ENCODE measurements at places on chromosomes 2 and 18.

DNA sequence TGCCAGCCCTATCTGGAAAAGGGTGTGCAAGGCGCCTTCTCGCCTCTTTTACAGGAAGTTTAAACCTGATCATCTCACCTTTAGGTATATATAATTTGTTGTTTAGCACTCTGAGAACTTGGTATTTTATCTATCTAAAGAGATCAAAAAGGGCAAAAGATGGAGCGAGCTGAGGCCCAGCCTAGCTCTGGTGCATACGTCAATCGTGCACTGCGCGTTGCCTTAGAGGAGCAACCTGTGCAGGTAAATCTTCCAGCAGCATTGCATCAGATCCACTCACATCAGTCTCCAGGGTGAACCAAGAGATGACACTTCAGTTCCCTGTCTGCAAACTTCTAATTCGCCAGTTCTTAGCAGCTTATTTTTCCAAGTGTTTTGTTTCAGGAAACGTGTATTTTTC is 15.4 kb downstream of the BCL11A start:
- no peak for DNase-seq

- no peak for DNase-seq
Observed at GRCh38 chr18:76710646-76711520, 111.5 kb upstream of the ZNF236 start.

DNA sequence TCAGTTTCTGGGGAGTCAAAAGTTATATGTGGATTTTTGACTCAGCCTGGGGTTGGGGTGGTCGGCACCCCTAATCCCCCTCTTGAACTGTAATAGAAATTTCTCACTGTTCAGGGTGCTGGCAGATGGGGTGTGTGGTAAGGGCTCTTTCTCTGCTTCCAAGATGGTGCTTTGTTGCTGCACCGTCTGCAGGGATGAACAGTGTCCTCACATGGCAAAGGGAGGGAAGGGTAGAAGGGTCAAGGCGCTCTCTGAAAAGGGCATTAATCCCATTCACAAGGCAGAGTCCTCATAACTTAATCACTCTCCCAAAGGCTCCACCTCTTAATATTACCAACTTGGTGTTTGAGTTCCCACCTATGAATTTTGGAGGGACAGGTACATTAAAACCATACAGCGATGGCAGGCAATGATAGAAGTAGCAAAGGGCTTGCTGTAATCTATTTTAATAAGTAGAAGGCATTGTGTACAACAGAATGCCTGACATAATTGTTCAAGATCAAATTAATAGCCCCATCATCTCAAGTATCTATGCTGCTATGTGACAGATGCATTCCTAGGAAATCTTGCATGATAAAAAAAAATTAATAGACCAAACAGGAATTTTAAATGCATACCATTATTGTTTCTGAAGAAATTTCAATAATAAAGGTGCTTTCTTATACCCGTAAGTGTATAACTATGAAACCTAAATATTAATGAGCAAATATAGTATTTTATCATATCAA is 28.1 kb downstream of the MMADHC start:
- DNase-seq = no peak

DNA sequence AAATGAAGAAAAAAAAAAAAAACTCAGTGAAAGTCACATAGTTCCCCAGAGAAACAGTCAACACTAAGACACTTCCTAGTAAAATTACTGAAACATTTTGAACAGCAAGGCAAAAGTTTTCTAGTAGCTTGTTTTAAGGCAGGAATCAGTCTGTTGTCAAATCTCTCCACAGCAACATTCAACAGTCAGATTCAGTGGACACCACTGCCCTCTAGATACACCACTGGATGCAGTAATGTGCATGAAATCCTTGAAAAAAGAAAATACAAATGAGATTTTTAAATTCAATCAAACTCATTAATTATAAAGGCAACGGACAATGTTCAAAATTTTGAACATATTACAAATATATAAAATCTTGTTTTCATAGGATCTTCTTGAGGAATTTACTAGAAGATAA is 46.4 kb downstream of the GRB14 start:
- no peak for DNase-seq

GRCh38 chr2:99609851-99610381 is 120.1 kb upstream of the REV1 start:
- DNase-seq = no peak

GRCh38 chr2:10906926-10907625 is 4.7 kb upstream of the KCNF1 start:
- no peak for DNase-seq

GRCh38 chr2:20781656-20782265 is 41.1 kb downstream of the LDAH start:
- peak; percentile 8 for DNase-seq

DNA sequence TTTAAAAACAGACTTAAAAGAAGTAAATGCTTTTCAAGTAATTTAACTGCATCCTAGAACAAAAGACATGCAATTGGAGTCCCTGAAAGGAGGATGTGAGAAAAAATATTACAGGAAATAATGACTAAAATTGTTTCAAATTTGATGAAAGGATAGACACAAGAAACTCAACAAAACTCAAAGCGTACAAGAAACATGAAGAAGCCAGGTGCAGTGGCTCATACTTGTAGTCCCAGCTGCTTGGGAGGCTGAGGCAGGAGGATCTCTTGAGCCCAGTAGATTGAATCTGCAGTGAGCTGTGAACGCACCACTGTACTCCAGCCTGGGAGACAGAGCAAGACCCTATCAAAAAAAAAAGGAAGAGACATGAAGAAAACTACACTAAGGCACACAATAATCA is 118.1 kb upstream of the SLC39A10 start:
- DNase-seq = no peak

GRCh38 chr2:186991766-186992417 is 142.9 kb upstream of the ZSWIM2 start:
- peak; percentile 30 for DNase-seq

DNA sequence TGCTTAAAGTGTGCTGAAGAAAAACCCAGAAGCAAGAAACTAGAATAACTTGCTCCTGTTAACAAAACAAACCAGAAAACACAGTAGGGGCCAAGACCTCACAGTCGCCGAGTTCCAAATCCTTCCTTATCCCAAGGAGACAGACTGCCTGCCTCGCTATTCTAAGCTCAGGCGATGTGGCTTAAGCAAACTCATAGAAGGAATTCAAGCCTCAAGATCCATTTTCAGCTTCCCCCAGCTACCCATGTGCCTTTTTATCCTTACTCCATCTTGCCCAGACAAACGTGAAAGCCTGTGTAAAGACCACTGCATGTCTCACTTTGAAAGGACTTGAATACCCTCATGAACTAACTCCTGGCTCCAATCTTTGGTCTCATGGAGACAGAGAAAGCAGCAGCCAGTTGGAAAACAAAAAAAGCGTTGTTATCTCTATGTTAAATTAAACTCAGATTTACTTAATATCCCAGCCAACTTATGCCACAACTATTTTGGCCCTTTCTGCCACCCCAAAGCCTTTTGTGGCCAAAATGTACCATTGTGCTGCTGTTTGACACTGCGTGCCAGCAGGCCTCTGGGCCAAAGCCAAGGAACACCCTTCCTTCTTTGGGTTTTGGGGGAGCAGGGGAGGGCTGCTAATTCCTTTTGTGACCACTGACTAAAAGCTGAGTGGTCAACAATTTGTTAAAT is 123.2 kb upstream of the FZD5 start:
- DNase-seq = peak; percentile 56

DNA sequence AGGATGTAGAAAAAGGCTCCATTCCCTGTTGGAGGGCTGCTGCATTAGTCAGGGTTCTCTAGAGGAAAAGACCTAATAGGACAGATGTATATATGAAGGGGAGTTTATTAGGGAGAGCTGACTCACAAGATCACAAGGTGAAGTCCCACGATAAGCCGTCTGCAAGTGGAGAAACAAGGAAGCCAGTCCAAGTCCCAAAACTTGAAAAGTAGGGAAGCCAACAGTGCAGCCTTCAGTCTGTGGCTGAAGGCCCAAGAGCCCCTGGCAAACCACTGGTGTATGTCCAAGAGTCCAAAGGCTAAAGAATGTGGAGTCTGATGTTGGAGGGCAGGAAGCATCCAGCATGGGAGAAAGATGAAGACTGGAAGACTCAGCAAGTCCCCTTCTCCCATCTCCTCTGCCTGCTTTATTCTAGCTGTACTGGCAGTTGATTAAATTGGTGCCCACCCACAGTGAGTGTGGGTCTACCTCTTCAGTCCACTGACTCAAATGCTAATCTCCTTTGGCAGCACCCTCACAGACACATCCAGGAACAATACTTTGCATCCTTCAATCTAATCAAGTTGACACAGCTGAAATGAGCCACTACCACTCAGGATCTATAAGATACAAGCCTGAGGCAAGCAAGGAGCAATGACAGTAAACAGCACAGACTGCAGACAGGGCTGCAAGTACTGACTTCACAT is 30.0 kb upstream of the ATG16L1 start:
- DNase-seq = no peak

- no peak for DNase-seq
Observed at GRCh38 chr2:66684289-66684688, 249.4 kb downstream of the MEIS1 start.

- DNase-seq = no peak
Observed at GRCh38 chr2:85930129-85931124, 41.6 kb upstream of the ST3GAL5 start.

GRCh38 chr2:47662552-47662951 is 120.4 kb upstream of the MSH6 start:
- DNase-seq = no peak

- DNase-seq = no peak
Observed at GRCh38 chr18:6955304-6955703, 162.3 kb downstream of the LAMA1 start.

GRCh38 chr2:128317181-128317898 is 1.3 kb downstream of the HS6ST1 start:
- DNase-seq = no peak

DNA sequence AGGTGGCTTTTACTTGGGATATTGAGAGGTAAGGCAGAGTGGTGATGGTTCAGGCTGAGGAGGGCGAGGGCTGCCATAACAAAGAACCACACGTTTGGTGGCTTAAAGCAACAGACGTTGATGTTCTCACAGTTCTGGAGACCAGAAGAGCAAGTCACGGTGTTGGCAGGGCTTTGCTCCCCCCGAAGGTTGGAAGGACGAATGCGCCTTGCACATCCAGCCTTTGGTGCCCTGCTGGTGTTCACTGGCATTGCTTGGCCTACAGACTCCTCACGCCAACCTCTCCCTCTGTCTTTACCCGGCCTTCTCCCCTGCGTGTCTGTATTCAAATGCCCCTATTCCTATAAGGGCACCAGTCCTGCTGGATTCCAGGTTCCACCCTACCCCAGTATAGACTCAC is 125.4 kb downstream of the TPO start:
- DNase-seq = peak; percentile 22

DNA sequence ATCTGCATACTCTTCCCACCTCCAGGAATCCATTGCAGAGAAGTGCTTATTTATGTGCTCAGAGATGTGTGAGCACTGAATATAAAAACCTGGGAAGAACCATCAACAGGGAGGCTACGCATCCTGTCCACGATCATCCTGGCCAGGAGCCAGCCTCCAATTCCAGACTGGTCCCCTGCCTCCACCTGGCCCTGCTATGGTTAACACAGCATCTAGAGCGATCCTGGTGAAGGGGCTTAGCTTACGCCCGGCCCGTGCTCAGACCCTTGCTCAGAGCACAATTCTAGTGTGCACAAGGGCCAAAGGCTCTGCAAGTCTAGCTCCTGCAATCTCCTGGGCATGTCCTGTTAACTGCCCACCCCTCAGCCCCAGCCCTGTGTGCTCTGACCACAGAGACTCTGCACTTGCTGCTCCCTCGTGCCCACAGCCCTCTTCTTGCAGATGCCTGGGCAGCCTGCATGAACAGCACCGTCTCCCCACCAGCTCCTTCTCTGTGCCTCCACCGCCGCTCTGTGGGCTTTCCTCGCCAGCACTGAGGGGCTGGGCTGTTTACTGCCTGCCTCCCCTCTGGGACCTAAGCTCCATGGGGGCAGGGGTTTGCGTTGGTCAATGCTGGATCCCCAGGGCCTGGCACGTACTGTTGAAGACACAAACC is 6.5 kb downstream of the PER2 start:
- no peak for DNase-seq

GRCh38 chr2:216001216-216002100 is 11.9 kb downstream of the MREG start:
- DNase-seq = no peak

- no peak for DNase-seq
Observed at GRCh38 chr2:179952658-179953057, 54.4 kb downstream of the CWC22 start.

GRCh38 chr2:66872081-66872985 is 437.4 kb downstream of the MEIS1 start:
- peak; percentile 53 for DNase-seq

- no peak for DNase-seq
Observed at GRCh38 chr2:187971893-187972292, 319.8 kb upstream of the GULP1 start.

GRCh38 chr2:7127156-7127555 is 209.9 kb downstream of the RNF144A start:
- DNase-seq = no peak

GRCh38 chr2:19797243-19797810 is 104.5 kb downstream of the TTC32 start:
- DNase-seq = no peak

- DNase-seq = peak; percentile 53
Observed at GRCh38 chr2:240060977-240061591, 7.8 kb upstream of the OR6B3 start.

DNA sequence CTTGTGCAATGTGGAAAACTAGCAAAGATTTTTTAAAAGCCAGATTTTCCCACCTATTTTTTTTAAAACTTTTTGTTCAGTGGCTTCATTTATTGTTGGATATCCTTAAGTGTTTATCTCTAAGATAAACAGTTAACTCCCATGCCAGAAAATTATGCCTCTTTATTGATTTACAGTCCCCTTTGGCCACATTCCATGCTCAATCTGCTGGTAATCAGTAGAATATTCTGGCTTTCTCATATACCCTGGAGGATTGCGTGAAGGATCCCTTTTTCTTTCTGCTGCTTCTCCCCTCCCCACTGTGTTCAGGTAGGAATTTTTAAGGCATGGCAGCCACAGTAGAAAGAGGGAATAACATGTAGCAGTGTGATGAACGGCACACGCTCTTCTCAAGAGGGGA is 2.6 kb downstream of the GRHL1 start:
- DNase-seq = no peak

All from astrocyte of the spinal cord (primary cell).